ENCODE measurements at places on chromosomes 11 and 22. TPM values are rescaled to one million over a fixed set of nuclear protein-coding genes. Genes with fewer than 3 reads are reported as not detected.

Gene LINC01488
- total RNA-seq, result not detected

Gene MPZL2
- total RNA-seq, result 0.45 TPM

Gene CYTH4
- 41.1 TPM for total RNA-seq

Gene KCNK4
- not detected for total RNA-seq

Gene PHOX2A
- total RNA-seq, result not detected

Gene APLNR
- not detected for total RNA-seq

Gene SMIM35
- total RNA-seq, result not detected

Gene ATP5MG
- total RNA-seq, result 183 TPM

Gene ADAMTS8
- total RNA-seq, result not detected

Gene ME3
- 2.5 TPM for total RNA-seq

Gene RTN4R
- 0.48 TPM for total RNA-seq

Gene C11orf16
- not detected for total RNA-seq

DNA sequence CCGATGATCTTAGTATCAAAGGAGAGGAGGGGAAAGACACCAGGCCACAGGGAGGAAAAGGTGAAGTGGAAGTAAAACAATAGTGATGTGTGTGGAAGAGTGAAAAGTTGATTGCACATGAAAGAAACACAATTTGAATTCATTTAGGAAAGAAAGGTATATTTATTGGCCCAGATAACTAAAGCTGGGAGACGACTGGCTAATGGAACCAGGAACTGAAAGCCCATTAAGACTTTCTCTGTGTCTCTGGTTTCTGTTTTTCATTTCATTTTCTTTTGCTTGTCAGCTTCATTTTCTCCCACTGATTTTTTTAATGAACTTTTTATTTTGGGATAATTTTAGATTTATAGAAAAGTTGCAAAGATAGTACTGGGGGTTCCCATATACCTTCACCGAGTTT, 5.1 kb upstream of the DCHS1 start:
- no peak for DNase-seq

DNA sequence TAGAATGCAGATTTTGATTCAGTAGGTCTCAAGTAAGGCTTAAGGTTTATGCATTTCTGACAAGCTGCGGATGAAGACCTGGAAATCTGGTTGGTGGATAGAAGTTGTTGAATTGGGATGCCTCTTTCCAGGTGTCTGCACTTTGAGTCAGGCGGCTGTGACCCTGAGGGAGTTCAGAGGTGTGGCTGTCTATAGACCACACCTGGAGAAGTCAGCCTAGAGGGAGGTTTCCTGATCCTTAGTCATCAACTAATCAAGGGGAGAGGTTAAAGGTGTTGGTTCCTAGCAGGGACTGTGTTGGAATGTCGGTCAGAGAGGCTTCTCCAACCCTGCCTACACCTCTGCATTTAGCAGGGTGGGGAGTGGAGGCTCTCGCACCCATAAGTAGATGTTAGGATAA, 8.0 kb downstream of the GLB1L2 start:
- DNase-seq, result no peak

- no peak for DNase-seq
These were observed 26.5 kb upstream of the MUC5AC start for GRCh38 chr11:1131033-1131911.

- DNase-seq, result no peak
These were observed 132.3 kb downstream of the APIP start for GRCh38 chr11:34783816-34784317.

DNA sequence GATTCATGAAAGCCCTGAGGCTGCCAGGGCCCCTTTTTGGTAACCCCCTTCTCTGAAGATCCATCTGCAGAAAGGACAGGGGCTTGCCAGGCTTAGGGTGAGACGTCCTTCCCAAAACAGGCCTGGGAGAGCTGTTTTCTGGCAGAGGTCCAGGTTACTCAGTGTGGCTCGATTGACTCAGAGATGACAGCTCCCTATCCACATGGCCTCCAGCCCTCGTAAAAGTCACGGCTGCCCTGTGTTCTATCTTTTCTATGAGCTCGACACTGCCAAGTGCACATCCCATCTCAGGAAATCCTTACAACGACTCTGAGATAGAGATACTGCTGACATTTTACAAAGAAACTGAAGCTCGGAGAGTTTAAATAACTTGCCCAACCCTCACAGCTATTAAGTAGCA, 20.4 kb downstream of the ADAMTS8 start:
- no peak for DNase-seq

- DNase-seq, result no peak
These were observed 24.3 kb upstream of the SMCO4 start for GRCh38 chr11:93567401-93567895.

DNA sequence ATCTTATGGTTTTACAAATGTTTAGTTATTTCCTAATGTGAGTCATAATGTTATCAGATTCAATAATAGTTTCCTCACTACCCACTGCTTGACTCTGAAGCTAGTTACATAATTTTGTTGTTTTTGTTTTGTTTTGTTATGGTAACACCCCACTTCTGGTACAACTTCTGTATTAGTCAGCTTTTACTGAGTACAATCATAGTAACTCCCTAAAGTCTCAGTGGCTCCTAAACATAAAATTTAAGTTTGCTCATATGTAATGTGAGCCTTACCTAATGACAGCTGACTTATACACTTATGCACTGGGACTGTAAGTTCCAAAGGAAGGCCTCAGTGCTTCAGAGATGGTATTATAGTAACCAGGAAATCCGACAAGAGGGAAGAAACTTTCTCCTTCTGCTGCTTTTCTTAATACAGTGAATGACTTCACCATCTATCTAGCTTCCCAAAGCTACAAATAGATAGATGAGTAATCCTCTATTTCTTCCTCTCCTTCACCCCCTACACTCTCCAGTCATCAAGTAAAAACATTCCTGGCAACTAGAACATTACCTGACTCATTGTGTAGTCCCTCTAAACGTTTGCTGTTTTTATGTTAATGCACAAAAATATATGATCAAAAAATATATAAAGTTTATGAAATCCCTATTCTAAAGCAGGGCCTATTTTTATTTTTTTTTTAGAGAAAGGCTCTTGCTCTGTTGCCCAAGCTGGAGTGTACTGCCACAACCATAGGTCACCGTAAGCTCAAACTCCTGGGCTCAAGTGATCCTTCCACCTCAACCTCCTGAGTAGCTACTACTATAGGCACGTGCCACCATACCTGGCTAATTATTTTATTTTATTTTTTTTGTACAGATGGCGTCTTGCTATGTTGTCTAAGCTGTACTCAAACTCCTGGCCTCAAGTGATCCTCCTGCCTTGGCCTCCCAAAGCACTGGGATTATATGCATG, 563.0 kb downstream of the SOX6 start:
- DNase-seq, result no peak

DNA sequence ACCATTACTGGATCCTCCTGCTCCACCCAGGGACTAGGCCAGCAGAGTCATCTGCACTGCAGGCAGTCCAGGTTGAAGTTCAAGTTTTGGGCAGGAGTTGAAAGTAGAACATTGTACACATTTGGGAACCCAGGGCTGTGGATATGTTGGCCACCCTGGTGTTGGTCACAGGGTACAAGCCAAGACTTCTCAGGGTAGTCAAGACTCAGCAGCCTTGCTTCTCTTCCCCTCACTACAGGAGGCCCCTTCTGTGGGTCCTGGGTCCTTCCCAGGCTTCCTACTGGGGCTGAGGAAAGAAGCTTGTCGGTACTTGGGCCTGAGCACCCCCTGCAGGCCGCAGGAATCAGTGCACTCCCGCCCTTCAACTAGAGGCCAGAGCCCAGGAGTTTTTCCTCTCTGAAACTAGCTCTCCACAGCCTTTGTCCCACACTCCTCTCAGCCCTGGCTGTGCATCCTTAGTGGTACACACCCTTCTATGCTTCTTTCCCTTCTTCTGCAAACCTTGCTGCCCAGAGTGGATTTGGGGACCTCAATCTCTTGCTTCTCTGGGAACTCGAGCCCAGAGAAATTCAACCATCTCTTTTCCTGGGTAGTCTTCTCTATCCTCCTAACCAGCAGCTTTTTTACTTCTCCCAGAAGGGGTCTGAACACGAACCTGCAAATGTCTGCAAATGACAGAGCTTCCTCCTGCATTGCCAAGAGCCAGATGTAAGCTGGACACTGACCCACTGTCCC, 2.6 kb upstream of the HPX start:
- DNase-seq, result peak; percentile 68

DNA sequence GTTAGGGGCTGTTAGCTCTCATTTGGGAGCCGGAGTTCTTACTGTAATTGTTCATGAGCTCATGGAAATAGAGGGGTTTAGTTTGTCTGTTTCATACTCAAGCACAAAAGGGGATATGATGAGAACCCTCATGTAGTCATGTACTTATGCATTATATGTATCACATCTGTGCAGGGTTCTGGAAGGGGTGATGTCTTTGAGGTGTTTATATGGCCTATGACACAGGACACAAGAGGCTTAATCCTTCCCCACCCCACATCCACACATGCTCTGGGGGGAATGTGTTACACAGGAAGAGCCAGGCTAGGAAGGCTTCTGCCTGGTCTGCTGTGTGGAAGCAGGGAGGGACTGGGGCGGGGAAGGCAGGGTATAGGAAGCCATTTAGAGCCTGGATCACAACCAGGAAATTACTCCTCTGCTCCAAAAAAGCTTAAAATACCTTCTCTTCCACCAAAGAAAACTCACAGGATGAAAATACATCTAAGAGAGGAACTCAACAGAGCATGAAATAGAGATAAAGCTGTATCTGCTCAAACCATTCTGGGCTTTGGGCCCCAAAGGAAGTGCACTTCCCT, 316.1 kb downstream of the TMEM135 start:
- no peak for DNase-seq

GRCh38 chr22:25068707-25069106, 116.2 kb downstream of the KIAA1671 start:
- DNase-seq, result no peak

DNA sequence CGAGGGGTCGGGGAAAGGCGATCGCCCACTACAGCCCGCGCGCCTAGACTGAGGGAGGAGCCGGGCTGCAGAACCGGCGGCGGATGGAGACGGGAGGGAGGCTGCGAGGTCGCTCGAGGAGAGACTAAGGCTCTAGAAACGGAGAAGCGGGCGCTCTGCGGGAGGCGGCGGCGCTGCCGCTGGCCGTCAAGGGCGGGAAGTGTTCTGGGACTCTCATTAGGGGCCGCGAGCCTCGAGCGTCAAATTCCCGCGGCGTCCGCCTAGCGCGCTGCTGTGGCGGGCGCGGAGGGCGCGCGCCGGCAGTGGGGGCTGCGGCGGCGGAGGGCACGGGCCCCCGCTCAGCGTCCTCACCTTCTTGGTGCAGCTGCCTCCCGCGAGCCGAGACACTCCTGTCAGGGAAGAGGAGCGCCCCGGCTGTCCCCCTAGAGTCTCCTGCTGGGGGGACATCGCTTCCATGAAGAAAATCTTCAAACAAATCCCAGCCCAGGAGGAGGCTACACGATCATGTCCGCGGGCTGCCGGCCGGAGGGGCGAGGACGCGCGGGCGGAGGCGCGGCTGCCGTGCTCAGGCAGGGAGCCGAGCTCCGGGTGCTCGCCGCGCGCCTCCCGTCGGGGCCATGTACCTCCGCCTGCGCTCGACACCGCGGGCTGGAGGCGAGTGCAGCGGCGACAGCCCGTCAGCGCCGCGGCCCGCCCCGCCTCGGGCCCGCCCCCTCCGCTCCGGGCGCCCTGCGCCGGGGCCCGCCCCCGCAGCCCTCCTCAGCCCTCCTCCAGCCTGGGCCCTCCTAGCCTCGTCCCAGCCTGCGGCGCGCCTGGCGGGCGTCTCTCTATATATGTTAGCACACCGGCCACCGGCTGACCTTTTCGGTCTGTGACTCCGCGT, at the start of gene ARHGAP20:
Gene ARHGAP20, minus strand, starts transcription at position 662 of the 883 bp plus-strand sequence. Its CDS starts 206 bp downstream, at position 456.
- DNase-seq, result no peak

DNA sequence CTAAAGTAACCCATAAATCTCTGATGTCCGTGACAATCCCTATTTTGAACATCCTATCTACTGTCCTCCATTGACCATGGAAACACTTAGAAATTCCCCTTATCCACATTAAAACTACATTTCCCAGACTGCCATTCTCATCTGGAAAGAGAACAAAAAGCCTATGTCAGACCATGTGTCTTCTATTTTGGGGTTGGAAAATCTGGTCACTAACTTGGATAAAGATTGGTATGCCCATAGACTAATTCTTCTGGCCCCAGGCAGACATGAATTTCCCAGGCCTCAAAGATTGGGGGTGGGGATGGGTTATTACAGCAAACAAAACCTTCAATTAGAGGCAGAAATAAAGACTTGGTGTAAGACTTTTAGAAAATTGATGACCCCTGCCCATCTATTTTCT, 30.9 kb upstream of the CREB3L1 start:
- no peak for DNase-seq

- no peak for DNase-seq
These were observed 55.5 kb upstream of the USP47 start for GRCh38 chr11:11786234-11786633.

DNA sequence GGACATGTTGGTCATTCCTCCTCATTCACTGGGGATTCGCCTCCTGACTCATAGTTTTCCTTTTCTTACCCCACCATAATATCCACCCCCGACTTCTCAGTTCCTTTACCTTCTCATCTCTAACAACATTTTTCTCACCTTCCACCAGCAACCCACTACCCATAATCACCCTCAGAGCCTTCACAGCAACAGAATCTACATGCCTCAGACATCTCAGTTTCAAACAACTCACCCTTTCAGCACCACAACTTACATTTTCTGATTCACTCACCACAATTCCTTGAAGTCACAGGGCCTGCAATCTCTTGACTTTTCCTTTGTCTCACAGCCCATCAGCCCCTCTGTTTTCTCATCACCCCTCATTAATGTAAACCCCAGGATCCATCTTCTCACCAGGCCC, 2.3 kb upstream of the MTNR1B start:
- DNase-seq, result no peak

GRCh38 chr11:69938206-69938605, 119.0 kb upstream of the FGF3 start:
- peak; percentile 42 for DNase-seq

DNA sequence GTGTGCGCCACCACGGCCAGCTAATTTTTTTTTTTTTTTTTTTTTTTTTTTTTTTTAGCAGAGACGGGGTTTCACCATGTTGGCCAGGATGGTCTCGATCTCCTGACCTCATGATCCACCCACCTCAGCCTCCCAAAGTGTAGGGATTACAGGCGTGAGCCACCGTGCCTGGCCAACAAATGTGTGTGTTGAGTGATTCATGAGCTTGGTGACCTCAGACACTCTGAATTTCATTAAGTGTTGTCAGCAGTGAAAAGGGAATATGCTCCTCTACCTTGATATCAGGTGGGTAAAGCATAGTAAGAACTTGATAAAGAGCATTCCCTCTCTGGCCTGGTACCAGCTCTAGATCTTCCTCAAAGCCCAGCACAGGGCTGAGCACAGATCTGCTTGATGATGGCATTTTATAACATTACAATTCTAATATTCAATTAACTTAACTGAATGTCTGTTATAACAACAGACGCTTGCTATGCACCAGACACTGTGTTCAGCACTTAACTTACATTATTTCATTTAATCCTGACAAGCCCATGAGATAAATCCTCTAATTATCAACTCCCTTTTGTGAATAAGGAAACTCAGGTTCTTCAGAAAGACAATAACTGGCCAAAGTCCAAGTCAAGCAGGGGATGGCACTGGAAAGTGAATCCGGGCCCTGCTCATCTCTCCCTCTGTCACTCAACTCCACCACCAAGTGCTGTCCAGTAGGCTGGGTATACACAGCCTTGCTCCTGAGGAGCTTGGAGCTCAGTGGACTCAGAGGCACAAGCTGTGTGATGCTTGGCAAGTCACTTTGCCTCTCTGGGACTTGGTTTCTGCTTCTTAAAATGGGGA, 13.0 kb downstream of the TBC1D10A start:
- no peak for DNase-seq

- no peak for DNase-seq
These were observed 148.3 kb upstream of the RASSF10 start for GRCh38 chr11:12860827-12861226.

- no peak for DNase-seq
These were observed 90.9 kb downstream of the NAV2 start for GRCh38 chr11:19803506-19803998.

Measured in natural killer cell treated with Interleukin-12 subunit alpha and Interleukin-12 subunit beta and Interleukin-15 and Interleukin-18, amount 100 ng/mL, for 72 hours (primary cell).